ENCODE measurements at places on chromosomes 5 and 9.
A peak's percentile ranks its signal among the peaks of the same experiment; 100 is the strongest.

GRCh38 chr9:86354011-86354817 lies at the start of gene TUT7:
TUT7 (minus strand) TSS chr9:86354410; CDS start chr9:86353199, 1,211 bp downstream.
- peak; percentile 92 for DNase-seq

DNA sequence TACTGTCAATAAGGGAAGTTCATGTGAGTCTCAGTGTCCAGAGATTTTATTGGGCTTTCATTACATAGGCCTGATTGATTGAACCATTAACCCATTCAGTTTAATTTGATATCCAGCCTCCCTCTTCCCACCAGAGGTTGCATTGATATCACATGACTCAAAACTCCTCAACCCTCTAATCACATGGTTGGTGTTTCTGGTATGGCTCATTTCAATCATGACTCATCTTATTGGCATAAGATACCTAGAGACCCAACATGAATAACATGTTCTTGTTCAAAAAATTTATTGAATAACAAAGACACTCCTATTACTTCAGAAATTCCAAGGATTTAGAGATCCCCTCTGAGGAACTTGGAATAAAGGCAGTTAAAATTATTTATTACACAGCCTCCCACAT lies 982.2 kb downstream of the TLE1 start:
- DNase-seq = no peak

GRCh38 chr5:174400461-174400860 lies 323.9 kb upstream of the MSX2 start:
- DNase-seq = no peak

GRCh38 chr5:132501961-132502931 lies 11.7 kb upstream of the IRF1 start:
- no peak for DNase-seq

- no peak for DNase-seq
Observed at GRCh38 chr9:34124099-34124498, 2.4 kb downstream of the DCAF12 start.

GRCh38 chr9:117718701-117719100 lies 14.5 kb downstream of the TLR4 start:
- no peak for DNase-seq

DNA sequence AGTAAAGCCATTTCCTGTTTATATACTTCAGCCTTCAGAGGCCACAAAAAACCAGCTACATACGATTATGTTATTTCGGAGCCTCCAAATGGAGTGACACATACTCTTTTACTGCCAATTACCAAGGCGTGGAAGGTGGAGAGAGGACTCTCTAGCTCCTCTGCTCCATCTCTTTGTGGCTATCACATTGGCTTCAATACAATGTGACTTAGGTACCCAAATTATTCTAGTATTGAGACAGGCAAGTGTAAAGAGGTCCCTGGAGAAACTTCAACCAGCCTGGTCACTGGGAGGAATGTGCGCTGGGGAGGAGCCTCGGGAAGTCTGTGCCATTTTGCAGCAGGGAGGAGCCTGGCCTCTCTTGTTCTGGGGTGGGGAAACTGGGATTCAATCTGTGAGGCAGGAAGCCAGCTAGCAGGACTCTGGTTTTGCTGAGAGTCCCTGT lies 85.8 kb upstream of the TAS2R1 start:
- DNase-seq = no peak

- no peak for DNase-seq
Observed at GRCh38 chr9:131887680-131888079, 147.8 kb upstream of the RAPGEF1 start.

- peak; percentile 47 for DNase-seq
Observed at GRCh38 chr5:152271420-152271819, 133.7 kb downstream of the NMUR2 start.

DNA sequence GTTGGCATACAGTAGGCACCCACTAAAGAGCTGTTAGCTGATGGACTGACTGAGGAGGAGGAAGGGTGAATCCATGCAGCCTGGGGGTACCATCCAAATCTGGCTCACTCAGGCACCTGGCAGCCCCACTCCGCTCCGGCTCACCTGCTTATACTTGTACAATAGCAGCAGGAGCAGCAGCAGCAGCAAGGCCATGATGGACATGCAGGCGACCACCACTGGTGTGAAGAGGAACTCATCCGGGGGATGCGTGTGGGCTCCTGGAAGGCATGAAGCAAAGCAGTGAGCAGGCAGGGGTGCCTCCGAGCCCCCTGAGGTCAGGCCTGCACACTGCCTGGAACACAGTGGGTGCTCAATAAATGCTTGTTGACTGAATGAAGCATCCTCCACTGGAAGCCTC lies 18.3 kb downstream of the CSF1R start:
- DNase-seq = no peak

- DNase-seq = no peak
Observed at GRCh38 chr5:109945097-109945678, 255.5 kb downstream of the MAN2A1 start.

- DNase-seq = no peak
Observed at GRCh38 chr5:142810081-142810480, 39.9 kb downstream of the ARHGAP26 start.

DNA sequence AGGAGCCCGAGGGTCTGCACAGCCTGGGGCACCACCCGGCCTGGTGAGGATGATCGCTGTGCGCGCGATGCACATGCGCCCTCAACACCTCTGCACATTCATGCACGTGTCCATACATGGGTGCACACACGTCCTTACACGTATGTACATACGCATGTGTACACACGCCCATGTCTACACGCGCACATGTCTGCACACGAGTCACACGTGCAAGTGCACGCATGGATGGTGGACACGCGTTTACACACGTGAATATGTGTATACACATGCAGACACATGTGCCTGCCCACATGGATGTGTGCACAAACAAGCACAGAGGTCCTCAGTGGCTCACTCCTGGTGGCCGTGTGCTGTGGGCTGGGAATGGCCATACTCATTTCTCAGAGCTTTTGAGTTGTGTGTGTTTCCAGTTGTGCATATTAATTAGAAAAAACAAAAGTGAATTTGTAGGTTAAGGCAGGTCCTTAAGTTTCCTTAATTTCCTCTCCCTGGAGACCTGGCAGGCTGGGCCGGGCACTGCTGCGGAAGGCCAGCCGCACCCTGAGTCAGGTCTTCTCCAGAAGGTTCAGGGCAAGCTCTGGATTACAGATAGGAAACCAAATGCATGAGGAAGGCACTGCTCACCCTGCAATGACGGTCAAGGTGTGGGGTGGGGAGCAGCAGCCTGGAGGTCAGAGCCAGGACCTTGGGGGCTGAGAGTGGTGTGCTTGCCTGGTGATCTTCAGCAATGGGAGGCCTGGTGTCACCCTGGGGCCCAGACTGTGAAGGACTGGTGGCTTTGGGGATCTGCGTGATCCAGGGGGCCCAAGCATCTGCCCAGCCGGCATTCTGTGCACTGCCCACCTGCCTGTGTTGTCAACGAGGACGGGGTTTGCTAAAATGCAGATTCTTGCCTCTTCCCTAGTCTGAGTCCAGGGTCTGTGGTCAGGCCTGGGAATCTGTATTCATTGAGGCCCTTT lies 1.3 kb upstream of the RNU6ATAC start:
- no peak for DNase-seq

- DNase-seq = no peak
Observed at GRCh38 chr5:61771062-61771461, 439.0 kb downstream of the ZSWIM6 start.

GRCh38 chr5:178232920-178233429 lies 373 bp upstream of the PHYKPL start:
- no peak for DNase-seq

DNA sequence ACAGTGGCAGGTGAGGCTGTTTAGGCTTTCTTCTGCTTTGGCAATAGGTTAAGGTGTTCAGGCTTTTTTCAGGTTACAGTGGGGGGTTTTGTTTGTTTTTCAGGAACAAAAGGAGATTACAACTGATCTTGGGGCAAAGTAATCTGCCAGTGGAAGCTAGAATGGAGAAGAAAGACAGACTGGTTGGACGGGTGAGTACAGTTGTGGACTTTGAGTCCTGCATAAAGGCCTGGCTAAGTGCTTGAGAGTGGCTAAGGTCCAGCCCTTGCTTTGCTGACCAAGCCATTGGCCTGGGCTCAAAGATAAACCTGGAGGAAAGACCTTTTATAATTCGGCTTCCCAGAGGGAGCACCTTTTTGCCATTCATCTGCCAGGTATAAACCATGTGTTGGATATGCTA lies 63.1 kb downstream of the MTMR12 start:
- no peak for DNase-seq

DNA sequence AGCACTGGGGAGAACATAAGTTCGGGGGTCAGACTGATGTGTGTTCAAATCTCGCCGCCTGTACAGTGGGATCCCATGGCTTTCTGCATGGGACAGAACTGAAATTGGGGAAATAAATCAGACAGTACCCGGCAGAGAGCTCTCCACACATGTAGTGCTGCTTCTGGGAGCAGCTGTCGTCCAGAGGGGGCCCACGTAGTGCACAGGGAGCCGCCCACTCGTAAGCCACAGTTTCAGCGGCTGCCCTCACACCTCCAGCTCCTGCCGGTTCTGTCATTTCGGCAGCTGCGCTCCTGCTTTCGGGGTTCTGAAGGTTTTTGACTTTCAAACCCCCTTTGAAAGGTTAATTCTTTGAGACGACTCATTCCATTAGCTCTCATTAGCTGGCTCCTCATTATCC lies 83.1 kb downstream of the OLFM1 start:
- DNase-seq = no peak

- no peak for DNase-seq
Observed at GRCh38 chr5:40210694-40211093, 469.0 kb upstream of the PTGER4 start.

- DNase-seq = peak; percentile 5
Observed at GRCh38 chr5:141478321-141478945, 2.7 kb downstream of the PCDHGC3 start.

GRCh38 chr5:168151041-168151440 lies 140.4 kb upstream of the WWC1 start:
- no peak for DNase-seq

- no peak for DNase-seq
Observed at GRCh38 chr9:16516891-16517290, 353.6 kb downstream of the BNC2 start.
